ENCODE measurements at places on chromosomes 4 and X.

DNA sequence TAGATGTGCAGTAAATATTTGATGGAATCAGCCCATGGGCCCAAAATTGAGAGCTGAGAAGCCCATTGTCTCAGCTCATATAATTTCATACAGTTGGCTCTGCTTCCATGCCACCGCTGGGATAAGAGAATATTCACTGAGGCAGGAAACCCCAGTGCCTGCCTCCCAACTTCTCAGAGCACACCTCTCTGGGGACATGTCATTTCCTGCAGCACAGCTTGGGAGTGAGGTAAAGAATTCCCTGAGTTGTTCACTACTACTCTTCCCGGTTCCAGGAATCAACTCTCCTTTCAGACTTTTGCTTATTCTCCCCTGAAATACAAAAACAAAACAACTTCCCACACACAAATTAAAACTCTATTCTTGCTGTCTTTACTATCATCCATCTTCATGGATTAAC is 389.3 kb downstream of the MAPK10 start:
- DNase-seq = no peak

DNA sequence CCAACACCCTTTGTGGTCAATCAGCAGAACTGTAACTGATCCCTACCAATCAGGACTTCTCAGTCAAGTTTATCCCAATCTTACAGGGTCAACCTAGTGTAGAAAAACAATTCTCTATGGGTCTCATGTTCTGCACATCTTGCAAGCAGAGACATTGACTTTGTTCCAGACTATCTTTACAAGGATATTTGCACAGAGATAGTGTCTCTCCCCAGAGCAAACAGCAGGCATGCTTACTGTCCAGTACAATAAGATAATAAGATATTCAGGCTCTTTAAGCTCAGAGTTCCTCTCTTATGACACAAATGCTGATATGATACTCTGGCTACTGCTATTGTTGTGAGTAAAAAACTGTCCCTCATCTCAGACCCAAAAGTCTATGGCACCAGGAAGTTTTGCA is 53.2 kb downstream of the ACSL4 start:
- DNase-seq = no peak

GRCh38 chr4:148305751-148306150 is 136.5 kb downstream of the NR3C2 start:
- DNase-seq = no peak

GRCh38 chrX:81708487-81708886 is 506.6 kb downstream of the SH3BGRL start:
- no peak for DNase-seq

DNA sequence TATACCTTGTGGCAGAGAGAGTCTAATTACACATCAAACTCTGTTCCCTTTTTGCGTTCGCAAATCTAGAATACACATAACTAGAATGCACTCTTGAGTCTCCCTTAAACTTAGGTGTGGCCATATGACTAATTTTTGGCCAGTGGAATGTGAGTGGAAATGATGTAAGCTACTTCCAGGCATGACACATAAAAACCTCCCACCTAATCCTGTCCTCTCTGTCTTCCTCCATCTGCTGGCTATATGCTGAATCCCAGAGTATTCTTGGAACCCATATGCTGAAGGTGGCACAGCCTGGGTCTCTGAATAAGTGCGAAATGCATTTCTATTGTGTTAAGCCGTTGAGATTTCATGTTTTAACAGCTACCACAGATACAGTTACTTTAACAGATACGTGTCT is 269.9 kb upstream of the NRK start:
- no peak for DNase-seq

GRCh38 chrX:39470588-39471407 is 627.0 kb downstream of the BCOR start:
- DNase-seq = no peak

GRCh38 chr4:184540307-184540706 is 66.0 kb upstream of the IRF2 start:
- DNase-seq = no peak

GRCh38 chr4:820230-821172 is 5.4 kb downstream of the CPLX1 start:
- DNase-seq = no peak

DNA sequence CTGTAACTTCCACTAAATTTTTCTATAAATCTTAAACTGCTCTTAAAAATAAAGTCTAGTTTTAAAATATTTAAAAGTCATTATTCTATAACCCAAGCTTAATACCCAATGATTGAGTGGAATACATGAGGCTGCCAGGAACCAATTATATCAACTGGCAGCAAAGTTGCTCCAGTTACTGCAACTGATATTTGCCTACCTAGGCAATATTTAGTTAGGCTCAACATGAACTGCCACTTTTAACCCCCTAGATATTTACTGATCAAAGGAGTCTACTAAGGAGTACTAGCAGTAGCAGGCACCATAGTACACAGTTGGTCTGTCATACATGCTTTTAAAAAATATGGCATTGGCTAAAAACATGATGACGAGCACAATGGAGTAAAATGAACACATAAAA is 29.9 kb upstream of the RADX start:
- DNase-seq = no peak

- DNase-seq = no peak
Observed at GRCh38 chr4:41436419-41436818, 101.5 kb upstream of the LIMCH1 start.

GRCh38 chr4:126544276-126544675 is 1088.5 kb upstream of the INTU start:
- no peak for DNase-seq

DNA sequence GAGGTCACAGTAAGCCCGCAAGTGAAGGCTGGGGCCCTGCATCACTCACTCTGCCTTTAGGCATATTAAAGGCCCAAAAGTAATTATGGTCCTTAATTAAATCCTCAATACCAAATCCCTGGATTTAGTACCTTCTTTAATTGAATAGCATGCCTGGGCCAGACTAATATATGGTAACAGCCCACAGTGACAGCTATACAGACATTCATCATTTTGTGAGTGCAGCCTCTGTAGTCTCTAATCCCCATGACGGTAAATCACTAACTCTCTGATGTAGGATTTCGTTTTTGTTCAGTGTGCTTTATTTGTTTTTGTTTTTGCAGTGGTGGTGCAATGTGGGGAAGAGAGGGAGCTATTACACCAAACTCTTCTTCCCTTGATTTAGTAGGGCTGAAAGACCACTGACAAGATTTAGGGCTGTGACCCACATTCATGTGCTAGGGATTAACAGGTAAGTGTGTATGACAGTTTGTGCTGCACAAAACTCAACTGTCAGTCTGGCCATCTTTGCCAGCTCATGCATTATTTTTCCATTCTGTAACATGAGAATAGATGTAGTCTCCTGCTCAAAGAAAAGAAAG is 60.6 kb upstream of the SLC39A8 start:
- DNase-seq = no peak

GRCh38 chr4:92305148-92305877 is 1.5 kb downstream of the GRID2 start:
- no peak for DNase-seq

- DNase-seq = no peak
Observed at GRCh38 chr4:6753103-6753560, 29.4 kb upstream of the KIAA0232 start.

GRCh38 chr4:87278335-87278794 is 44.3 kb downstream of the HSD17B13 start:
- DNase-seq = no peak

- no peak for DNase-seq
Observed at GRCh38 chr4:170374770-170375169, 285.0 kb upstream of the AADAT start.

- no peak for DNase-seq
Observed at GRCh38 chr4:121016611-121017010, 55.7 kb downstream of the NDNF start.

DNA sequence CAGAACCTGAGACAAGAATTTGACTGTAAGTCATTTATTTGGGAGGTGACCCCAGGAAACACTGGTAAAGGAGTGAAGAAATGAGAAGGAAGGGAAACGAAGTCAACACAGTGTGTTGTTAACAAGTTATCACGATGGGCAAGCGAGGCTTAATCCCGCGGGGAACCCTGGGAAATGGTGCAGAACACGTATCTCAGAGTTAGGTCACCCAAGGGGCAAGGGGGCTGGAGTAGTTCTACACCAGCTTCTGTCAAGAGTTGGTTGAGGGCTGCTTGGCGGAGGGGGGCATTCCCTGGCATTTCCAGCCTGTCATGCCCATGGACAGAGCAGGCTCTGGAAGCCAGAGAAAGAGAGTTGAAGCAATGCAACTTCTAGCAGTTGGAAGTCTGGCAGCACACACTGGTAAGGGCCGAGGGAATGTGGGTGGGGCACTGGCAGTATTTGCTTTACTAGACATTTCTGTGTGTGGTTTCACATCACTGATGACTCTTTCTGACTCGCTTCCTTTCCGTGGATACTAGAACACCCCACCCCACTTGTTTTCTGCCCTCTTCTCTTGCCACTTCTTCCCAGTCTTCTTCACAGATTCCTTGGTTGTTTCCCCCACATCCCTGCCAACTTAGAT is 52.2 kb upstream of the ADGRG2 start:
- no peak for DNase-seq

- DNase-seq = no peak
Observed at GRCh38 chrX:19904778-19905367, 17.5 kb upstream of the SH3KBP1 start.

GRCh38 chr4:183185018-183185417 is 86.0 kb downstream of the WWC2 start:
- no peak for DNase-seq

GRCh38 chr4:41545238-41545637 is 7.3 kb downstream of the LIMCH1 start:
- no peak for DNase-seq

DNA sequence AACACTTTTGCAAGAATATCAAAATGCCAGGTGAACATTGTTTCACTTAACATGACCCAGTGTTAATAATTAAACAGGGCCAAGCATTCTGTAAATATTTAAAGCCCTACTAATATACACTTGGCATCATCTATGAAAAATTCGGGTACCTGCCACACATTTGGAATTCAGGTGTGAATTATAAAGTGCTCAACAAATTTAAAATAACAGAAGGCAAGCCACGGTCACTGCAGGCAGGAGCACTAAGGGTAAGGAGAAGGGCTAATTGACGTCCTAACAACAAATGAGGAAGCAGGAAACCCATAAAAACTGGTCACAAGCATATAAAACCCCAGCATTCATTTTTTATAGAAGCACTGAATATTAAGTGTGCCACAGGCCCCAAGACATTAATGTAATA is 43.8 kb upstream of the CPEB2 start:
- no peak for DNase-seq

- no peak for DNase-seq
Observed at GRCh38 chr4:18077808-18078207, 56.3 kb upstream of the LCORL start.

DNA sequence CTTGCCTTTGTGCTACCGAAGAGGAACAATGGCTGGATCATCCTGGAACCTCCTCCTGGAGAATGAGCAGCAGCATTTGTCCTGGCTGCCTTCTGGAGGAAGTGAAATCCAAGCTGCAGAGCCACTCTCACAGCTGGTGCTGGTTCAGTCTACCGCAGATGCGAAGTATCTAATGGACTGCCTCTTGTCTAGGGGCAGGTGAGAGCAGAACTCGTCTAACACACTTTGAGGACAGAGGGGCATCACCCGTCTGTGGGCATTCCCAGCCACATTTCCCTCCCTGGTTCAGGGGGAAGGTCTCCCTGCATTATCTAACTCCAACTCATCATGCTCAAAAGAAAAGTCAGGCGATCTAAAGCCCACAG is 338.2 kb upstream of the GATB start:
- DNase-seq = no peak

DNA sequence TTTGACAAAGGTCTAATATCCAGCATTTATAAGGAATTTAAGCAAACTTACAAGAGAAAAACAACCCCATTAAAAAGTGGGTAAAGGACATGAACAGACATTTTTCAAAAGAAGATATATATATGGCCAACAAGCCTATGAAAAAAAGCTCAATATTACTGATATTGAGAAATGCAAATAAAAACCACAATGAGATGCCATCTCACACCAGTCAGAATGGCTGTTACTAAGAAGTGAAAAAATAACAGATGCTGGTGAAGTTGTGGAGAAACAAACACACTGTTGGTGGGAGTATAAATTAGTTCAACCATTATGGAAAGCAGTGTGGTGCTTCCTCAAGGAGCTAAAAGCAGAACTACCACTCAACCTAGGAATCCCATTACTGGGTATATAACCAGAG is 91.6 kb upstream of the EFHC2 start:
- DNase-seq = no peak

DNA sequence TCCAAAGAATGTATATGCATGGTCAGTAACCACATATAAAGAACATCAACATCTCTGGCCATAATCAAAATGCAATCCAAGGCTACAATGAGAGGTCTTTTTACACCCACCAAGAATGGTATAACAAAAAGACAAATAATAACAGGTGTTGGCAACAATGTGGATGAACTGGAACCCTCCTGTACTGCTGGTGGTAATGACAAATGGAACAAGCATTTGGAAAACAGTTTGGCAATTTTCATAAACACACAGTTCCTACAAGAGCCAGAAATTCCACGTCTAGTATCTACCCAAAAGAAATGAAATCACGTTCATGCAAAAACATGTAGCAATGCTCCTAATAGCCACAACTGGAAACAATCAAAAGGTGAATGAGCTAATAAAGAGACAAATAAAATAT is 11.7 kb downstream of the UGT2B4 start:
- no peak for DNase-seq

GRCh38 chr4:84870398-84871163 is 95.9 kb downstream of the WDFY3 start:
- no peak for DNase-seq

DNA sequence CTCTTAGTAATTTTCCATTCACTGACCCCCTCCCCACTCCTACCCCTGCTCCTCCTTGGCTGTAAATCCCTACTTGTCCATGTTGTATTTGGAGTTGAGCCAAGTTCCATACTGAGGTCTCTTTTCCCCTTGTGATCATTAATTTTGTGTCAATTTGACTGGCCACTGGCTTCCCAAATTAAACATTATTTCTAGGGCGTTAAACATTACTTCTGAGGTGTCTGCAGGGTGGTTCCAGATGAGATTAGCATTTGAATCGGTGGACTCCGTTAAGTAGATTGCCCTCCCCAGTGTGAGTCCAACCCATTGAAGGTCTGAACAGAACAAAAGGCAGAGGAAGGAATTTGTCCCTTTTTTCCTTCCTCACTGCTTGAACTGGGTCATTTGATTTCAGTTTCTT is 25.7 kb downstream of the SLC39A8 start:
- no peak for DNase-seq

- DNase-seq = no peak
Observed at GRCh38 chr4:152032722-152033131, 271.9 kb upstream of the GATB start.

DNA sequence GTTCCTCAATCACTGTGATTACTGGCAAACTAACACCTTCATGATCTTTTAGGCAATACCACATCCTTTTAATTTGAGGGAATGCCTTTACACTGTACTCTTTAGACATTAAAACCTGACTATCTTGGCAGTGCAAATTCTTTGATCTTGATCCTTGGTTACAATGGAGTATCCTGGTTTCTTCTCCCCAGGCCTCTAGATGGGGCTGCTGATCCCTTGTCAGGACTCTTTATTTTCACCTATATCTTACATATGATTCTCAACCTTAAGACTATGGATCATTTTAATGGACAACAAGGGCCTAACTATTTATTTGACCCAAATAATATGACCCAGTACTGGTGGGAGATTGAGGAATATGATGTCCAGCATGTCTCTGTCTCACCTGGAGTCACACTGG is 1005.5 kb upstream of the INTU start:
- no peak for DNase-seq
